ENCODE measurements at places on chromosomes 11 and 22. TPM values are rescaled to one million over a fixed set of nuclear protein-coding genes. Genes with fewer than 3 reads are reported as not detected.

- peaks cover 72% of the 10 kb centered on the region for H3K36me3 ChIP-seq
- no peak for DNase-seq
- no peaks in the 10 kb centered on the region for H3K4me1 ChIP-seq
- no peaks in the 10 kb centered on the region for H3K27me3 ChIP-seq
These were observed 9.9 kb downstream of the CCND1 start for GRCh38 chr11:69650832-69651344.

- H3K4me1 ChIP-seq = peaks cover 9% of the 10 kb centered on the region
- no peak for DNase-seq
- H3K4me3 ChIP-seq = no peak overlapping the region
- no peaks in the 10 kb centered on the region for H3K27me3 ChIP-seq
These were observed 26.3 kb upstream of the SORL1 start for GRCh38 chr11:121425828-121426227.

GRAP2 gene
- total RNA-seq = 6.7 TPM

- peaks cover 11% of the 10 kb centered on the region for H3K4me1 ChIP-seq
- no peak for DNase-seq
- no peak overlapping the region for H3K4me3 ChIP-seq
- no peaks in the 10 kb centered on the region for H3K36me3 ChIP-seq
- H3K27me3 ChIP-seq = no peaks in the 10 kb centered on the region
These were observed 67.6 kb upstream of the BID start for GRCh38 chr22:17841836-17842235.

SHANK3 gene
- total RNA-seq = 105 TPM

DNA sequence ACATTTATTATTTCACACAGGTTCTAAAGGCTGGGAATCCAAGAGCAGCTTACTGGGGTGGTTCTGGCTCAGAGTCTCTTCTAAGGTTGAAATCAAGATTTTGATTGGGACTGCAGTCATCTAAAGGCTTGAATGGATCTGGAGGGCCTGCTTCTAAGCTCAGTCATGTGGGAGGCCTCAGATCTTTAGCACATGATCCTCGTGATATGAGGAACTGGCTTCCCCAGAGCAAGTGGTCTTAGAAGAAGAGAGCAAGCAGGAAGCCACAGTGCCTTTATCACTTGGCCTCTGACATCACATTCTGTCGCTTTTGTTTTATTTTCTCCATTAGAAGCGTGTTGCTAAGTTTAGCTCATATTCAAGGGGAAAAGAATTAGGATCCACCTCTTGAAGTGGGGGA is 88.9 kb downstream of the ARFGAP2 start:
- DNase-seq = no peak
- H3K27ac ChIP-seq = no peak overlapping the region
- no peaks in the 10 kb centered on the region for H3K4me1 ChIP-seq
- H3K36me3 ChIP-seq = no peaks in the 10 kb centered on the region

DNA sequence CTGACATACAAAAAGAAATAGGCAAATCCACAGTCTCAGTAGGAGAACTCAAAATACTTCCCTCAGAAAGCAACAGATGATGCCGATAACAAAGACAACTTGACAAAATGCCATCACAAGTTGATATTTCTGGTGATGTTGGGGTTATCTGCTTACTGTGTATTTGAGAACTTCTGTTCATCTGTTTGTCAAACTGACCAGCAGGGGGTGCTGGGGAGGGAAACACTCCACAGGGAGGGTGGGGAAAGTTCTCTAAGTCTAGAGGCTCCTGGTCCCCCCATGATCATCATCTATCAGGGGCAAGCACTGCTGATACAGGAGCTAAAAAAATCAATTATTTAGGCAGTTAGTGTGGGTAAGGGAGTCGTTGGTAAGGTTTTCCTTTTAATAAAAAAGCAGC is 19.2 kb downstream of the GLYATL1 start:
- no peaks in the 10 kb centered on the region for H3K27me3 ChIP-seq
- no peak overlapping the region for H3K27ac ChIP-seq
- no peak overlapping the region for H3K4me3 ChIP-seq
- no peak for DNase-seq
- H3K36me3 ChIP-seq = no peaks in the 10 kb centered on the region

PKP3 gene
- total RNA-seq = 46.1 TPM

CNIH2 gene
- 1.5 TPM for total RNA-seq

ACR gene
- 3.1 TPM for total RNA-seq

- no peak for DNase-seq
- H3K4me1 ChIP-seq = peaks cover 40% of the 10 kb centered on the region
- H3K27ac ChIP-seq = peak overlapping the region; percentile 69
- peak overlapping the region; percentile 58 for H3K4me3 ChIP-seq
These were observed 13.0 kb upstream of the TEF start for GRCh38 chr22:41368543-41369423.

DNA sequence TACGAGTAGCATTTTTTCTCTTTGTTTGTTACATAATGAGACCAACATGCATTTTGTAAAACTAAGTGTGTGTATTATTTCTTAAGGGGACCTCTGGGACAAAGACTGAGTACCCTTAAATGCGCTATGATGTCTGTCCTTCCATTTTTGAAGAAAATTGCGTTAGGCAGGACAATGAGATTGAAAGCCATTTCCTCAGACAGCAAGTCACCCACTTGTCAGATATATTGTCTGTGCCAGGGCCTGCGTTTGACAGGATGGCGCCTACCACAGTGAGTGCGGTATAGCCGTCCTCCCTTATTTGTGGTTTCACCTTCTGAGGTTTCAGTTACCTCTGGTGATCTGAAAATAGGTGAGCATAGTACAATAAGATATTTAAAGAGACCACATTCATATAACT is 2.2 kb downstream of the AP2A2 start:
- no peak overlapping the region for H3K4me3 ChIP-seq
- peak overlapping the region; percentile 43 for H3K27ac ChIP-seq
- no peaks in the 10 kb centered on the region for H3K27me3 ChIP-seq
- DNase-seq = no peak

GRCh38 chr11:77401486-77402217 is 72.2 kb downstream of the PAK1 start:
- H3K27me3 ChIP-seq = no peaks in the 10 kb centered on the region
- H3K4me3 ChIP-seq = no peak overlapping the region
- H3K4me1 ChIP-seq = no peaks in the 10 kb centered on the region
- peak overlapping the region; percentile 1 for H3K27ac ChIP-seq

GRCh38 chr11:123060277-123061000 is 1.5 kb downstream of the HSPA8 start:
- H3K27me3 ChIP-seq = no peaks in the 10 kb centered on the region
- H3K4me3 ChIP-seq = peak overlapping the region; percentile 93
- no peak for DNase-seq
- peaks cover 64% of the 10 kb centered on the region for H3K4me1 ChIP-seq
- peak overlapping the region; percentile 100 for H3K27ac ChIP-seq

CLCF1 gene
- 4.6 TPM for total RNA-seq
